Fibroblast of skin of scalp (primary cell): ENCODE measurements at places on chromosomes 12 and 14.

- DNase-seq, result no peak
Measured at GRCh38 chr12:29054858-29055663, 94.0 kb upstream of the FAR2 start.

DNA sequence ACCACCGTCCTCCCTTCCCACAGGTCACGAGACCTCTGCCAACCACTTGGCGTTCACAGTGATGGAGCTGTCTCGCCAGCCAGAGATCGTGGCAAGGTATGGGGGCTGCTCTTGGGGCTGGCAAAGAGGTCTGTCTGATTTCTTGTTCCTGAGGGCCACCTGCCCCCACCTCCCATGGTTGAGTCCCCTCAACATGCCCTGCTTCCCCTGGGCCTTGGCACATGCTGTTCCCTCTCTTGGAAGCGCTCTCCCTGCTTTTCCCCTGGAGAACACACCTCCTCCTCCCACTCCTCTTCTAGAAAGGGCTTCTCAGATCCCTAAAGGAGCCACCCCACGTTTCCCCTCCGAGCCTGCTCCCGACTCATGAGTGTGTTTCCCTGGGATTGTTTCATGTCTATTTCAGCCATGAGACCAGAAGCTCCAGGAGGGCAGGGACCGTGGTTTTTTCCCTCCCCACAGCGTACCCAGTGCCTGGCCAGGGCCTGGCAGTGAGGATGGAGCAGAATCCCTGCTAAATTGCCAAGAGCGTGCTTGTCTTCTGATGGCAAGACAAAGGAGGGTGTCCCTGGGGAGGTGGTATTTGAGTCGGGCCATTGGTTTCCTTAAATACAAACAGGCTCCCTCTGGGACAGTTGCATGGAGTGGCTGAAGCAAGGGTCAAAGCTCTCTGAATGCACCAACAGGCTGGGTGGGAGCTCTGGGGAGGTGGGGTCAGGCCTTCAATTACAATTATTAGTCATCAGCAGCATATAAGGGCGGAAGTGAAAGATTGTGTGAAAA, 34.1 kb downstream of the CYP46A1 start:
- DNase-seq, result peak; percentile 62

DNA sequence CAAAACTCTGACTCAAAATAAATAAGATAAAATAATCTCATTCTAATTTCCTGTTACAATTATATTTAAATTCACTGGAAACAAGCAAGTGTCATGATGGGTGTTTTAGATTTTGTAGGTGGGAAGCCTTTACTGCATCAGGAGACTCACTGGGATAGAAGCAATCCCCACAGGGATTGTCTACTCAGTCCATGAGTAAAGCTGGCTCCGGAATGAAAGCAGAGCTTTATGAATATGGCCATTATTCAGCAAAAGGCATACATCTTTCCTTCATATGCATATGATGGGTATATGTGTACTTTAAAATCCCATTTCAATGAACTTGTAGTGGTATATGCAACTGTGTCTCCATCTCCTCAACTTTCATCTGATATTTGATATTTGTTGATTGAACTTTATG, 25.4 kb upstream of the PPM1H start:
- DNase-seq, result no peak

GRCh38 chr14:31138301-31138700, 69.3 kb downstream of the HECTD1 start:
- no peak for DNase-seq

DNA sequence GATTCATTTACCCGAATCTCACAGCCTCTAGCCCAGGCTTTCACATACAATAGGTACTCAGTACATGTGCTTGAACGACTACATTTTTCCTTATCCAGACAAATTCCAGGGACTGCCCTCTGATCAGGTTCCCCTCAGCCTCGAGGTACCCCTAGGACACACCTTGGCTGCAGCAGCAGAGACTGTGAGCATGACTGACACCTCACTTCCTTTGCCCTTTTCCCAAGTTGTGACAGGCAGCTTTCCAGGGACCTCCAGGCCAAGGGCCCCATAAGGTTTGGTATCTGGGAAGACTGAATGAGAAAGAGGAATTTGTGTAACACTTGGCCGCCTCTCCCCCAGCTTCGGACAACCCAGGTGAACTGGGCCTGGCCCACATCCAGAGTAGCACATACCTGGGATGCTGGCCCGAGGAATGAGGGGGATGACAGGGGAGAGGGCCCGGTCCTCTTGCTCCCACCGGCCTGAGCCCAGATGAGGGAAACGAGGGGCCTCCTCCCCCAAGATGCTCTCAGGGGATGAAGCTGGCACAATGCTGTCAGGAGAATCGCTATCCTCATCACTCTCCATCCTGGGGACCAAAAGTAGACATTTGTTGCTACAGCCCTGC, 10.2 kb upstream of the PRKAG1 start:
- no peak for DNase-seq

DNA sequence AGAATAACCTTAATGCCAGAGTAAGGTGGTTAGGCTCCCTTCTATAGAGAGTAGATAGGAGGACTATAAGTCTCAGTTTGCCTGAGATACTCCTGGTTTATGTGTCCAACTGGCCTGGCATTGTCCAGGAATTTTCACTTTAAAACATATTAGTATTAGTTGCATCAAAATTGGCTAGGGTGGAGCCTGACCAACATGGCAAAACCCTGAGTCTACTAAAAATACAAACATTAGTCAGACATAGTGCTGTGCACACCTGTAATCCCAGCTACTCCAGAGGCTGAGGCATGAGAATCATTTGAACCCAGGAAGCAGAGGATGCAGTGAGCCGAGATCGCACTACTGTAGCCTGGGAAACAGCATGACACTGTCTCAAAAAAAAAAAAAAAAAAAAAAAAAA, 11.9 kb downstream of the WDHD1 start:
- DNase-seq, result no peak
